SK-MEL-5 (cell line): ENCODE measurements at places on chromosomes 16 and 17. TPM values are rescaled to one million over a fixed set of nuclear protein-coding genes. Genes with fewer than 3 reads are reported as not detected.

GRCh38 chr16:88734361-88734728 is 28.0 kb downstream of the CTU2 start:
- DNase-seq = no peak

FOXJ1 gene
- total RNA-seq = not detected in 2 replicates

TMEM114 gene
- total RNA-seq = not detected in 2 replicates

CNGB1 gene
- total RNA-seq = not detected in 2 replicates

SLC38A7 gene
- 23.4 and 30.3 TPM in 2 replicates for total RNA-seq

GRCh38 chr16:4537376-4538343 is 913 bp downstream of the CDIP1 start:
- no peak for DNase-seq

- DNase-seq = no peak
These were observed 103.5 kb upstream of the TNRC6C start for GRCh38 chr17:77854759-77855745.

MVD gene
- 11.6 and 13.0 TPM in 2 replicates for total RNA-seq

DNA sequence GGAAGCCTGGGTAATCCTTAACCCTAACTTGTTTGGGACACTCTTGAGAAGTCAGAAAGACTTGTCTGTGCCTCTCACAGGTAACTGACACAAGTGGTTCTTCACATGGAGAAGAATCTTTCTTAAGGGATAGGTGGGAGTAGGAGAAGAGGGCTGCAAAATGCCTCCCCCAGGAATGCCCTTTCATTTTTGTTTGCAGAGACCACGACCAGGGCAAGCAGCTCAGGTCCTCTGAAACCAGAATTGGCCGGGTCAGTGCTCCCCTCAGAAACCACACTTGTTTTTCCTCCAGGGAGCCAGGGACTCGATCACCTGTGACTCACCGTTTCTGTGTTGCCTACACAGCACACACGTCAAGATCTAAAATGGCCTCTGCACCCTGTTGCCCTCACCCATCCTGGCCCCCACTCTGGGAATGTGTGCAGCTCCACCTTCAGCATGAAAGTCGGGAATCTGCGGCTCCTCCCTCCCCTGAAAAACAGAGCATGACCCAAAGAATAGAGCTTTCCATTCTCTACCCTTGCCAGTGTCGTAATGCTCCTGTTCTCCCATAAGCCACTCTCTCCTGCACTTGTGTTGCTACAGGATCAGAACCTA is 36.1 kb downstream of the HNF1B start:
- DNase-seq = no peak

CACNG3 gene
- total RNA-seq = not detected in 2 replicates

EPX gene
- total RNA-seq = 0.27 TPM in 1 of 2 replicates, not detected in the other

- DNase-seq = no peak
These were observed 50.9 kb downstream of the MRC2 start for GRCh38 chr17:62678214-62678919.

- no peak for DNase-seq
These were observed 82.6 kb upstream of the LGALS9 start for GRCh38 chr17:27548369-27548768.

PYY gene
- not detected in 2 replicates for total RNA-seq

DNA sequence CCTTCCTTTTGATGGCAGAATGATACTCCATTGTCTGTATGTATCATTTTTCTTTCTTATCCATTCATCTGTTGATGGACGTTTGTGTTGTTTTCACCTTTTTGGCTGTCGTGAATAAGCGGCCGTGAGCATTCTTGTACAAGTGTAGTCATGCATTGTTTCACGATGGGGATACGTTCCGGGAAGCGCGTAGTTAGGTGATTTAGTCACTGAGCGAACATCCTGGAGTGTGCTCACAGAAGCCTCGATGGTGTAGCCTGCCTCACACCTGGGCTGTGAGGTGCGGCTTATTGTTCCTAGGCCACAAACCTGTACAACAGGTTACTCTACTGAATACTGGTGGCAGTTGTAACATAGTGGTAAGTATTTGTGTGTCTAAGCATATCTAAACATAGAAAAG is 136.5 kb downstream of the CMIP start:
- DNase-seq = no peak

DNA sequence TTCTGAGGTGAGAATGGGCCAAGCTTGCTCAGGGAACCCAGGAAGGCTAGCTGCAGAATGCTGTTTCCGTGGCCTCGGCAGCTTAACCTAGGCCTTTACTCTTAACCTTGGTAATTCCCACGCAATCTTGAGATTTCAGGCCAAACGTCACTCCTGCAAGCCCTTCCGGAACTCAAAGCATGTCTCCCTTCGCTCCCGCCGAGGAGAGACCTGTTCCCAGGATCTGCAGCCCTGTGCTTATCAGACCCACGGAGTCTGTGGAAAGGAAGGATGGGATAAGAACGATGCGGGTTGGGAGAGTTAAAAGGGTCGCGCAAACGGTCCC is 524 bp upstream of the ZFP3 start:
- DNase-seq = no peak

- no peak for DNase-seq
These were observed 238.3 kb downstream of the CPPED1 start for GRCh38 chr16:12565423-12565822.

MFAP4 gene
- not detected in 2 replicates for total RNA-seq

DNA sequence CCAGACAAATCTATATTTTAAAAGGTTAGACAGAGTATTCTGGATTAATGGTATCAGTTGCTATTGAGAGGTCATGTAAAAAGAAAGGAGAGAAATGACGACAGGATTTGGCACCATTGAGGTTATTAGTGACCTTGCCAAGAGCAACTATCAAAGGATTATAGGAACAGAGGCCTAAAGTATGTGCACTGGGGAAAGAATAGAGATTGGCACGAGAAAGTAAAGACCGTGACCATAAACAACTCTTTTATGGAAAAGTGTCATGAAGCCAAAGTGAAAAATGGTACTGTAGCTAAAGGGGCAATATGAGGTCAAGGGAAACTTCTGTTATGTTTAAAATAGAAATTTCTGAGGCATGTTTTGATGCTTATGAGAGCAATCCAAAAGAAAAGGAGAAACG is 115.2 kb upstream of the KIF2B start:
- DNase-seq = no peak

C1QL1 gene
- 3.8 and 5.0 TPM in 2 replicates for total RNA-seq

GRCh38 chr17:30505868-30506417 is 28.7 kb downstream of the GOSR1 start:
- DNase-seq = no peak

SLC16A6 gene
- 707 and 748 TPM in 2 replicates for total RNA-seq

CHST5 gene
- 0.08 TPM in 1 of 2 replicates, not detected in the other for total RNA-seq

COL1A1 gene
- 0.03 TPM in 2 replicates for total RNA-seq

ZNF821 gene
- total RNA-seq = 4.7 and 6.8 TPM in 2 replicates

DNA sequence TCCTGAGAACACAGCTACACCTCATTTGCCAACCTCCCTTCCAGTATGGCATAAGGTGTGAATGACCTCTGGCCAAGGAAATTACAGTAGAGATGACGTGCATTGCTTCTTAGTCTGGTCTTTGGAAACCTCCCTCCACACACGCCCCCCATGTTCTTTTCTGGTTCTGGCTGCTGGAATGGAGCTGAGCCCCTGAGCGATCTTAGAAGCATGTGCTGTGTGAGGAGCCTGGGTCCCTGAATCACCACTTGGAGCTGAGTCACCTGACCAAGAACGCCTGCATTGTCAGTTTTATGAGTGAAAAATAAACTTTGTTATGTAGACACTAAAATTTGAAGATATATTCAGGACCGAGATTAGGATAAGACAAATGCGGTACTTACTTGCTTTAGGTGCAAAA is 51.4 kb downstream of the HS3ST3A1 start:
- DNase-seq = no peak

DNA sequence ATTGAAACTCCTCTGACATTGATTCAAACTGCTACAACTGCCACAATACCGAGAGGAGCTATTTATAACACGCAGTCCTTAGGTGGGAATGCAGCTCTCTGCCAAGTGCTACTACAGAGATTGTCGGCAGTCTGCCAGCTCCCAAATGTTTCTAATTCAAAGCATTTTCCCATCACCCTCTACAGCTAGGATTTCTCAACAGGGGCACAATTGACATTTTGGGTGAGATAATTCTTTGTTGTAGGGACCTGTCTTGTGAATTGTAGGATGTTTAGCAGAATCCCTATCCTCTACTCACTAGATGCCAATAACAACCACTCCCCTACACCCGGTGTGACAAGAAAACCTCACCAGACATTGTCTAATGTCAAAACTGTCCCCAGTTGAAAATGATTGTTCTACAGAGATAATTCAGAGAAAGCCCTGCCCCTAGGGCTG is 7.8 kb upstream of the N4BP1 start:
- DNase-seq = peak; percentile 20

DNA sequence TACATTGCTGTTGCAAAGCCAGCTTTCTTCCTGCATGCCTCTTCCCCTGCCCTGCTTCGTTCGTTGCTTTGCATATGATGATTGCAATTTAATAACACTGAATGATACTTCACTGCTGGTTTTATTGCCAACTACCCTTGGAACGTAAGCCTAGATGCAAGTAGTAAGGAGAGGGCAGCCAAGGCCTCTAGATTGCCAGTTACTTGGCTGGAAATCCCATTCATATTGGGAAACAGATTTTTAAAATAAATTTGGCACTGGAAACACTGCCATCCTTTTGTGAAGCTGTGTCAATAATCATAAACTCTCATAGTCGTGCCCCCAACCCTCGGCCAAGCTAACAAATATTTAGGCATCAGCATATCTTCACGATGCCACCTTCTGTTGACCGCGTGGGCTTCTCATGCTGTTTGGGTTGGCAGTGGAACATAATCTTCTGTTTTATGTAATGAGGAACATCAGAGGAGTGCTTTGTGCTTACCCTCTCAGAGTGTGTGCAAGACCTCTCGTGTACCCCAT is 86.5 kb downstream of the MAP2K6 start:
- DNase-seq = no peak

SMIM36 gene
- not detected in 2 replicates for total RNA-seq

DNA sequence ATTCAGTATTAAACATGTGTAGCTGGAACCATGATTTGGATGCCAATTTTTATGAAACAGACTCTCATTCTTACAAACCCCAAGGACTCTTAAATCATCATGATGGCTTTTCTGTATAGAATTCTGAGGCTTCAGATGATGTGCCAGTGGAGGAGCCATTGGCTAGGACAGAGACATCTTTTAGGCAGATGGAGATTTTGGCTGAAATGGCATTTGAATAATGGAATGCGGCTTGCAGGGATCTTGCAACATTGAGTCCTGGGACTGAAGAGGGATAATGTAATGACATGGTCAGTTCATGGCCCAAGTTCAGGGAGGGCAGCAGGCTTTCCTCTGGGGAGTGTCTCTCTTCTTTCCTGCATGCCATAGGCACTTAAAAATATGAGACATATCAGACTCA is 172.4 kb downstream of the ABCA8 start:
- DNase-seq = no peak

CCNF gene
- total RNA-seq = 12.9 and 14.5 TPM in 2 replicates

GRCh38 chr17:34245351-34245905 is 9.7 kb upstream of the CCL2 start:
- DNase-seq = no peak

DNA sequence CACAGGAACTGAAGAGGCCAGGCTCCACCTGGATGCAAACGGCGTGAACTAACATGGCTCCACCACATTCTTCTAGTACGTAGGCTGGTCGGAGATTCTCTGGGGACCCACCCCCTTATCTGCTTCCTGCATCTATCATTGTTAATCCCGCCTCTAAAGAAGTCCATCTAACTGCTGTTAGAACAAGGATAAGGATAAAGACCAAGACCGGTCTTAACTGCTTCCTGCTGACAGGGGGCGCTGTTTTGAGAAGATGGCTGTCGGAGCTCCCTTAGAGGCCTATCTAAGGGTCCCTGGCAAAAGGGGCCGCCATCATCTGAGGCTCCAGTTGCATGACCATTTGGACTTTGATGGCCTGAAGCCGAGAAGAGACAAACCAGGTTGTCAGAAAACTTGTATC is 25.8 kb upstream of the TNFSF12 start:
- peak; percentile 69 for DNase-seq

- DNase-seq = no peak
These were observed 2.4 kb downstream of the CRLF3 start for GRCh38 chr17:30821871-30822723.

DNA sequence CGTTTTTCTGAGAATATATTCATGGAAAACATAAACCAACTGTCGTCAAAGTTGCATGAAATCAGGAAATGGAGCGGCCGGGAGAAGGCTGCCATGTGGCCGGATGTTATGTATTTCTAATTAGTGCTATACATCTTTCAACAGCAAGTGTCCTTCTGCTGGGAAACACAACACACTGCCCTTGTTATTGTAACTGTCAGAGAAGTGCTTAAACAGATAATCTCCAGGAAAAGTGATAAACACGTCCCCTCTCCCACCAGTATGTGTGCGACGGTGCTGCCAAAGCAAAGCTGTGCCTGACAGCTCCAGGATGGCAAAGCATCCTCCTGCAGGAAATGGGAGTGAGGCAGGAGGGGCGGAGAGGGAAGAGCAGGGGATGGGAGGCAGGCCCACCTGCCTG is 111.8 kb downstream of the SMG6 start:
- DNase-seq = no peak

DNA sequence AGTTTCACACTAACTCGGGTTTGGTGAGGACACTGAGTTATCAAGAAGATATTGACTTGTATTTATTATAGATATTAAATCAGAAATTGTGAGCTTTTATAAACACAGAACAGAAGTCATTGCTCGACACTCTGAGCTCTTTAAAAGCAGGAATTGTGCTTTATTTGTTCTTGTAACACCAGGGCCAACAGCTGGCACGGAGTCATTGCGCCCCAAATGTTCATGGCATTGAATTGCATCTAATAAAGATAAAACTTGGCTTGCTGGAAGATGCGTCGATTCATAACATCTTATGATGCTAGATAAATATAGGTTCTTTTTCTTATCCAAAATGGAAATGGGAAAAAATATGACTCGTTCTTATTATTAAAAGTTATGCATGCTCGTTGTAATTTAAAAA is 11.8 kb upstream of the MLYCD start:
- DNase-seq = peak; percentile 53

- DNase-seq = peak; percentile 90
These were observed at the start of gene MGAT5B for GRCh38 chr17:76868176-76868668. TSS of gene MGAT5B (plus strand) at chr17:76868404. CDS start at chr17:76869030, 626 bp downstream.

DNA sequence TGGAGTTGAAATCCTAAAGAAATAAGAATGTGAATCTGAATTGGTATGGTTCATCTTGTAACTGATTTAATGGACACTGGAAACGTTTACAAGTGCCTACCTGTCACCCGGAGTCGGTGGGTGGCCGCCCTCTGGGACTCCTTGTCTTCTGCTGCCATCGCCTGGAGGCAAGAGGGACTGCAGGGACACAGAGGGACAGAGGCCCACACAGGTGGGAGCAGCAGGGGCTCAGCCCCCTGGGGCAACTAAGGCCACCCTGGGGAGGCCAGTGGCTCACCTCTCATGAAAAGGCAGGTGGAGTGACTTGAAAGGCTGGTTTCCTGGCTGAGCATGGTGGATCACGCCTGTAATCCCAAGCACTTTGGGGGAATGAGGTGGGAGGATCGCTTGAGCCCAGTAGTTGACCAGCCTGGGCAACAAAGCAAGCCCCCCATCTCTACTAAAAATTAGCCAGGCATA is 23.2 kb downstream of the TMEM92 start:
- DNase-seq = peak; percentile 66

ADORA2B gene
- total RNA-seq = 24.6 and 26.7 TPM in 2 replicates
